Stimulated activated CD8-positive, alpha-beta memory T cell treated with anti-CD3 and anti-CD28 coated beads, Interleukin-15, amount 100 ng/mL, for 24 hours (primary cell): ENCODE measurements at places on chromosomes 2 and 18.

DNA sequence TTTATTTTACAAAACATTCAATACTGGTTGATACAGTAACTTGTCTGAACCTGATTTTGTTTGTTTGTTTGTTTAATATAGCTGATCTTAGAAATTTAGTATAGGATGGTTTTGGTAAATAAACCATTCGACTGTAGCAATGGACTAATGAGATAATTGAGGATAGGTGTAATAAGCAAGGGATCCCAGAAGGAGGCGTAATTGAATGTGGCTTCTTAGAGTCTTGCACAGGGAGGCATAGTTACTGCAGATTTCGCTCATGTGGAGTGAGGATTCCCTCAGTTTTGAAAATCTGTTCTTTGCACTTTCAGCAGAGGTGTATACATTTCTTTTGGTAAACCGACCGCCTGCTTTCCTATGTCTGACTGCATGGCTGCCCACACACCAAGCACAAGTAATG, 709.6 kb downstream of the SOCS6 start:
- DNase-seq: no peak

GRCh38 chr2:70475266-70475665, 78.4 kb downstream of the TGFA start:
- DNase-seq: no peak

DNA sequence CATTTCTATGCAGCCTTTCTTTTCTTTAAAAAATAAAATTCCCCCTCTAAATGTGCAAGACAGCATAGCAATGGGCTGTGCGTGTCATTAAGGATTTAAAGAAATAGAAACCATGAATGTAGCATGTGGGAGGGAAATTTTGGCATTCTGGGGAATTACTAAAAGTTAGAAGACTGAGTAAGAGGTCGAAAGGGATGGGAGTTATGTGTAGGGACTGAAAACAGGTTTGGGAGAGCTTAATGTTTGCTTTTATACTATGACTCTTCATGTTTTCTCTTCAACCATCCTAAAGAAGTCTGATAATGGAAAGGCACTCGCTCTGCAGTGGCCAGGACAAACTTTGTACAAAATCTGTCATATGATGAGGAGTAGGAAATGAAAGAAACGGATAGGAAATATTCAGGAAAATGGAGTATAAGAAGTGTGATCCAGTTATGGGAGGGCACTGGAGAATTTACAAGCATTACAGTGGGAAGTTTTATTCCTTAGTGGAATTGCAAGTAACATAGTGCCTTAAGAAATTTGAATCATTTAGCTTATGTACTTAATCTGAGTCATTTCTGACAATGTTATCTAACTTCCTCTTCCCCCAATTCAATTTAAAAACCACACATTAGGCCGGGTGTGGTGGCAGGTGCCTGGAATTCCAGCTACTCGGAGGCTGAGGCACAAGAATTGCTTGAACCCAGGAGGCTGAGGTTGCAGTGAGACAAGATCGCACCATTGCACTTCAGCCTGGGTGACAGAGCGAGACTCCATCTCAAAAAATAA, 20.6 kb downstream of the TMEM87B start:
- DNase-seq: no peak

DNA sequence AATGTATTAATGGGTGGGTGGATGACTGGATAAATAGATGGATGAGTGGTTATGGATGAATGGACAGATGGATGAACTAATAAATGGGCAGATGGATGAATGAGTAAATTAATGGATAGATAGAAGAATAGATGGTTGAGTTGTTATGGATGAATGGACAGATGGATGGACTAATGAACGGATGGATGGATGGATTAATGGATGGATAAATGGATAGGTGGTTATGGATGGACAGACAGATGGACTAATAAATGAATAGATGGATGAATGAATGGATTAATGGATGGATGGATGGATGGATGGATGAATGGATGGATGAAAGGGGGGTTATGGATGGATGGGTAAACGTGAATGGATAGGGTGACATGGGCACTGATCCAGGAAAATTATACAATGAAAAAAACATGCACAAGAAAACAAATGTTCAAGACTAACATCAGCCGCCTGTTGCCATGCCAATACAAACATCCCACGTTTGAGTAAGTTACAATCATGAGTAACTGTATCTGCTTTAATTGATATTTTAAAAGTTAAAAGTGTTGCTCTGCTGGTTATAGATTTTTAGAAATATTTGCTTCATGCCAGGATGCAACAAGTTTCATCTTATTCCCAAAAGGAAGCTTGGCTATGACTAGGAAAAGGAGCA, 20.8 kb downstream of the PXDN start:
- no peak for DNase-seq

- no peak for DNase-seq
Measured at GRCh38 chr2:240646176-240646899, 21.1 kb downstream of the GPR35 start.

DNA sequence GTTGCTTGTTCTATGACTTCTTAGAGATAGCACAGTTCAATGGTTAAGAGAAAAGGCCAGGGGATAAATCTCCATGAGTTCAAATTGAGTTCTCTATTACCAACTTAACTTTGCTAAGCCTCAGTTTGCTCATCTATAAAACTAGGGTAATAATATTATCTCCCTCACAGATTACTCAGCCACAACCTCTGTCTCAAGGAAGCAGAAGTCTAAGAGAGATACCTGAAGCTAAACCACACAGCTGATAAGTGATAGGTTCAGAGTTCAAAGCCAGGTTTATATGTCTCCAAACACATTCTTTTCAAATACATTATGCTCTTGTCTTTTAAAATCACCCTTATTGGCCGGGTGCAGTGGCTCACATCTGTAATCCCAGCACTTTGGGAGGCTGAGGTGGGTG, 287.7 kb downstream of the NBAS start:
- no peak for DNase-seq

DNA sequence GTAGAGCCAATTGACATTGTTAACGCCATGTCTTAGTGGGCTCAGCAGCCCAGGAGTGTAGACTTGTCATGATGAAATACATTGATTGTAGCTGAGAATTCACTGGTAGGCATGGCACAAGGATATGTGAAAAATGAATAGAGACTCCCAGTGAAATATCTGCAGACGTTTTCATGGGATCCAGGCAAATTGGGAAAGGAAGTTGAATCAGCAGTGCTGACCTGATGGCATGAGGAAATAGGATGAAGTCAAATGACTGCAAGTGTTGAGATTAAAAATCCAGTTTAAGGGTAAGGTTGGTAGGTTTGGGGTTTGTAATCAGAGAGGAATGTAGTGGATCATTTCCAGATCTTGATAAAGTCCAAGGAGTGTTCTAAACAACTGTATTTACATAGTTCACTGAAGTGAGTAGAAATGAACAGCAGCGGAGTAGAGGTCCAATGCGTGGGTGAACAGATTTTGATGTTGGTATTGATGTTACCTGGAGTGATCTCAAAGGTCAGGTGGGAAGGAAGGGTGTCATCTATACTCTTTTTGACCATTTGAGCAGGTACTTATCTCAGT, 24.6 kb downstream of the INSIG2 start:
- DNase-seq: no peak

DNA sequence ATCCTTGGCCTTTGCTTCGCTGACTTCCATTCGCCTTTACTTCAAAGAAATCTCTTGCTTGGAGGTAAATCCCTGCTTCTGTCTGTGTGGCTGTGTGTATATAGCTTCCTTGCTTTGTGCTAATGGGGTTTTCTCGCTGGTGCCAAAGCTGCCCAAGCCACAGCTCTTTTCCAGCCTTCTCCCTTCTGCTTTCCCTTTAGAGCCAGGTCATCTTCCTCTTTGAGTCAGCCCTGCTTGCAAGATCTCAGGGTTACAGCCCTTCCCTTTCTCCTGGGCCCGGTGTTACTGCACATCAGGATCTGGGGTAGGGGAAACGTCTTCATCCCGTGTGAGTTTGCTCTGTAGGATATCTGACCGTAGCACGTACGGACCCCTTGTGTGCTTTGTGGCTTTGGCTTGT, 19.1 kb downstream of the EIF4E2 start:
- DNase-seq: no peak

- DNase-seq: no peak
Measured at GRCh38 chr2:269356-270030, 4.7 kb downstream of the ACP1 start.

DNA sequence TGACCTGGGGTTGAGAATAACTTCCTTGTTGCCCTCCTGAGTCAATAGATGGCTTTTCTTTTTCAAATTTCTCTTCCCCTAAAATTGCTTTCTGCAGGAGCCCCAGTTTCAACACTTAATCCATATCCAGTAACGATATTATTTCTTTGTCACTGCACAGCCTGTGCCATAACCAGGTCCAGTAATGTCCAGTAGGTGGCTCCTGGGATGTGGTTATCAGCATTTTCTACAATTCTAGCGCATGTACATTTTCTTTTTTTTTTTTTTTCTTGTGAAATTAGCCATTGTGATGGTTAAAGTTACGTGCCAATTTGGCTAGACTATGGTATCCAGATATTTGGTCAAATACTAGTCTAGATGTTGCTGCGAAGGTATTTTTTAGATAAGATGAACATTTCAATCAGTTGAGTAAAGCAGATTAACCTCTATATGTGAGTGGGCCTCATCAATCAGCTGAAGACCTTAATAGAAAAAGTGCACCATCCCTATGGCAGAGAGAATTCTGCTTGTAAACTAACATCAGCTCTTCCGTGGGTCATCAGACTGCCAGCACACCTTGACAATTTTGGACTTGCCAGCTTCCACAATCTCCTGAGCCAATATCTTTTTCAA, 72.9 kb upstream of the SCG2 start:
- DNase-seq: no peak

- no peak for DNase-seq
Measured at GRCh38 chr18:71673954-71674353, 870.2 kb downstream of the CBLN2 start.

DNA sequence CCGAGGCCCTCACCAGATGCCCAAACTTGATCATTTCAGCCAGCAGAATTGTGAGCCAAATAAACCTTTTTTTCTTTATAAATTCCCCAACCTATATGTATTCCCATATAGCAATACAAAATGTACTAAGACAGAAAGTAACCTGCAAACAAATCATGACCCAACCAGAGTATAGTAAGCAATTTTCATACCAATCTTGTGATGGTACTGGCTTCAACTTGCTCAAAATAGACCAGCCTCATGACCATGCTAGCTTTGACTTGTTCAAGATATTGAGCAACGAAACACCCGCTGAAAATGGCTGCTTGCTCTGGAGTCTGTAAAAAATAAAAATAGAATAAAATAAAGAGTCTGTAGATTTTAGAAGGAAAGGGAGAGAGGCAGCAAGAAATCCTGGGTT, 97.6 kb downstream of the C1D start:
- no peak for DNase-seq

DNA sequence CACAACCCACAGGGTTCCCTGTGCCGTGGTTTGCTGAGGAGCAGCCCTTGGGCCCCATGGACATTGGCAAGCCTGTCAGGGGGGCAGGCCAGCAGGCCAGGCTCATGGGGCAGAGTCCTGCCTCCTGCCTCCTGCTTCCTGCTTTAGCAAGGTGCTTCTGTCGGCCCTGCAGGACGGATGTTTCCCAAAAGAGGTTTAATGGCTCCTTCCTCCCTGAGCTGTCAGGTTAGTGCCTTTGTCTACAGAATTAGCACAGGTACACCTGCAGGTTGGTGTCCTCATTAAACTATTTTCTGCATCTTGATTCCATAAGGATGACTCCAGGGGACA, 152.3 kb downstream of the TTC32 start:
- DNase-seq: no peak

DNA sequence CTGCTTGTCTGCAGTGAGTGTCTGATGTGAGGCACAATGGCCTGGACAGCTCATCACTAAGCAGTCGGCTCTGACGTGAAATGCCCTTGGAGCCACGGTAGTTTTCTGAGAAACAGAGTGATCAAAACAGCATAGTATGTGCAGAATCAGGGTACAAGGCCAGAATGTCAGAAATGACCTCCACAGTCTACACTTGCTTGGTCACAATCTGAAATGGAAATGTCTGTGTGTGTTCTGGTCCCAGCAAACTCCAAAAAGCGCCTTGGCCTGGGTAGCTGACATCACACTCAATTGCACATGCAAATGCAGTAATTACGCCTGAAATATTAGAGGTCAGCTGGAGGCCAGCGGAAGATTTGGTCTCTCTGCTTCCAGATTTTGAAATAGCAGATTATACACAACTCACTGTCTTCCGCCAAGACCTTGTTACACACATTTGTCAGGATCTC, 95.4 kb downstream of the CTAGE1 start:
- no peak for DNase-seq
